Mammary epithelial cell (primary cell): ENCODE measurements at places on chromosomes 1 and 21. TPM values are rescaled to one million over a fixed set of nuclear protein-coding genes. Genes with fewer than 3 reads are reported as not detected.

GRCh38 chr1:24069817-24070216 lies 42.1 kb downstream of the MYOM3 start:
- DNase-seq = peak; percentile 38

DNA sequence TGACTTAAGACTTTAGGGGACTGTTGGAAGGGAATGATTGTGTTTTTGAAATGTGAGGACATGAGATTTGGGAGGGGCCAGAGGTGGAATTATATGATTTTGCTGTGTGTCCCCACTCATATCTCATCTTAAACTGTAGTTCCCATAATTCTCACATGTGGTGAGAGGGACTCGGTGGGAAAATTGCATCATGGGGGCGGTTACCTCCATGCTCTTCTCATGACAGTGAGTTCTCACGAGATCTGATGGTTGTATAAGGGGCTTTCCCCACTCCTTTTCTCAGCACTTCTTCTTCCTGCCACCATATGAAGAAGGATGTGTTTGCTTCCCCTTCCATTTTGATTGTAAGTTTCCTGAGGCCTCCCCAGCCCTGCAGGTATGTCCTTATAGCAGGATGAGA lies 35.0 kb upstream of the SCAF4 start:
- no peak for DNase-seq

The CFHR1 gene
- polyA plus RNA-seq = not detected

DNA sequence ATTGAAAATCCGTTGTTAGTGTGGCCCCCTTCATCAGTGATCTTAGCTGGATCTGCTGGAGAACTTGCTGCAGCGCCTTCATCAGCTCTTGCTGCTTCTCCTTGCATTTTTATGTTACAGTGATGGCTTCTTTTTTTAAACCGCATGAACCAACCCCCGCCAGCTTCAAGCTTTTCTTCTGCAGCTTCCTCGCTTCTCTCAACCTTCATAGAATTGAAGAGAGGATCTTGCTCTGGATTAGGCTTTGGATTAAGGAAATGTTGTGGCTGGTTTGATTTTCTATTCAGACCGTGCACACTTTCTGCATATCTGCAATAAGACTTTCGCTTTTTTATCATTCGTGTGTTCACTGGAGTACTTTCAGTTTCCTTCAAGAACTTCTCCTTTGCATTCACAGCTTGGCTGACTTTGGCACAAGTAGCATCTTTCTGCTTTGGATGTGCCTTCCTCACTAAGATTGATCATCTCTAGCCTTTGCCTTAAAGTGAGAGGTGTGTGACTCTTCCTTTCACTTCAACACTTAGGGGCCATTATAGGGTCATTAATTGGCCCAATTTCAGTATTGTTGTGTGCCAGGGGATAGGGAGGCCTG lies 13.1 kb downstream of the RNF187 start:
- DNase-seq = no peak

DNA sequence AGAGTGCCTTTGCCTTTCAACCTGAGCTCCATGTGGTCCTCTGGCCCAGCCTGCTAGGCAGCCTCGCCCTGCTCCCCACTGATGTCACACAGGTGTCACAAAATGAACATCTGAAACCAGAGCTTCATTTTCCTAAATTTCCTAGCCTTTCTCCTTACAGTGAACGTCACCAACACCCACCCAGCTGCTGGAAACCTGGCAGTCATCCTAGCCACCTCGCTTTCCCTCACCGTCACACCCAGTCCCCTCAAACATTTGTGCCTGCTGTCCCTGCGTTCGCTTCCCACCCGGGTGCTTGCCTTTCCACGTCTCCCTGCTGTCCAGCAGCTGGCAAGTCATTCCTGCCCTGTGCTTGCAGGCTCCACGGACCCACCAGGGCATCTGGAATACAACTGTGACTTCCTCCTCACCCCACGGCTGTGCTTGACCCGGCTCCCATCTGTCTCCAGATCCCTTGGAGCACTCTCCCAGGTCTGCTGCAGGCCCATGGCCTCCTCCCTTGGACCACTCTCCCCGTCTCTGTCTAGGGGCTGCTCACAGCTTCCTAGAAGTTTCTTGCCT lies 23.5 kb downstream of the ADARB1 start:
- no peak for DNase-seq

The C1orf87 gene
- polyA plus RNA-seq = not detected

DNA sequence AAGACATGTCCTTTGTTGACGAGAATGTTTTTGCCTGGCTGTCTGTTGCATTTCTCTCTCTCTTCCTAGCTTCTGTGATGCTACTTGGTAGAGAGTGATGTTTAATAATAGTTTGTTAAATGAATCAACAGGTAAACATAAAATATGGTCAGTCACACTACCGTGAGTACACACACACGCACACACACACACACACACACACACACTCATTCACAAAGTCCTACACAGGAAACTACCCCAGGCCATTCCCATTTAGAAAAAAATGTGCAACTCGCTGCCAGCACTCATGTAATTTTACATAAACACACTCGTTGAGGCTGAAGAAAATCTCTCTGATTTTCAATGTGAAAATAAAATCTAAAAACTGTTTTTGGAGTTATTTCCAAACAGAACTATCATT lies 38.7 kb downstream of the RUNX1 start:
- DNase-seq = no peak

DNA sequence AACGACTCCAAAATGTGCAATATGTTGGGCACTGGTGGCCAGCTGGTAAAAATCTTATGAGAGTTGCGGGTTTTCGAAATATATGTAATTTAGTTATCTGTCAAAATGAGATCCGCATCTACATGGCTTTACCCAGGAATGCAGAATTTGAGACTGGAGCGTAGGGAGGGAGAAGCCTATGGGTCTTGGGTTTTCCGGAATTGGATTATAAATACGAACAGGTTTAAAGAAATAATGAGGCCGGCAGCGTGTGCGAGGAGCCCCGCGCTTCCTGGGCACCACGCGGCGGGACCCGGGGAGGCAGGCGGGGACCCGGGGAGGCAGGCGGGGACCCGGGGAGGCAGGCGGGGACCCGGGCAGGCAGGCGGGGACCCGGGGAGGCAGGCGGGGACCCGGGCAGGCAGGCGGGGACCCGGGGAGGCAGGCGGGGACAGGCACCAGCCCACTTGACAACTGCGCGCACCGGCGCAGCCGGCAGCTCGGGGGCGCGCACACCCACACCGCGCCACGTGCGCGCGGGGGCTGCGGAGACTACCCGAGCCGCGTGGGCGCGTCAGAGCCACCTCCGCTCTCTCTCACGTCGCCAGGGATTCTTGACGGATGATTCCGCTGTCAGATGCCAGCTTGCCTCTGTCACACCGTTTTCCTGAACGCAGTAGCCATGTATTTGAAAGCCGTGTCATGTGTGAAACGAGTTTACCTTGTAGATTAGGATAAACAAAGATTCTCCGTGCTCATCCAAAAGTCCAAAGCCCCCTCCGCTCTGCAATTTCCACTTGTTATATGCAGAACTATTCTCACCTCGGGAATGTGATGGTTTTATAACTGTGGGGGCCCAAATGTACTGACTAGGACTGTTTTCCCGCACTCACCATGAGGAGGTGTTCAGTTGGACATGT lies 54.3 kb upstream of the HNRNPU start:
- peak; percentile 12 for DNase-seq

DNA sequence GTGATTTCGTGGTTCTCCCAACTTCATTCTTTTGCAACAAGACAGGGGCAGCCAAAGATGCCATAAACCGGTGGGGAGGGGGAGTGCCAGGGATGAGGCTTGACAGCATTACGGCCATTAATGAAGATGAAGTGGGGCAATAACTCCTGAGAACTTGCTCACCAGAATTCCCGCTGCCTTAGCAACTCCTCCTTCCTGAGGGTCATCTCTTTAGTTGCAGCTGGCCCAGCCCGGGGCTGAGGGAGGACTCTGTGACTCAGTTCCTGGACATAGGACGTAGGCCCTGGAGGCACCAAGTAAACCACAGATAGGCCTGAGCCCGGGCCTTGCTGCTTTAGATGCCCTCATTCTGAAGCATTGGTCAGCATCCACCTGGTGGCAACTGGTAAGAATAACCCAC lies 330.2 kb downstream of the RRAGC start:
- DNase-seq = no peak

DNA sequence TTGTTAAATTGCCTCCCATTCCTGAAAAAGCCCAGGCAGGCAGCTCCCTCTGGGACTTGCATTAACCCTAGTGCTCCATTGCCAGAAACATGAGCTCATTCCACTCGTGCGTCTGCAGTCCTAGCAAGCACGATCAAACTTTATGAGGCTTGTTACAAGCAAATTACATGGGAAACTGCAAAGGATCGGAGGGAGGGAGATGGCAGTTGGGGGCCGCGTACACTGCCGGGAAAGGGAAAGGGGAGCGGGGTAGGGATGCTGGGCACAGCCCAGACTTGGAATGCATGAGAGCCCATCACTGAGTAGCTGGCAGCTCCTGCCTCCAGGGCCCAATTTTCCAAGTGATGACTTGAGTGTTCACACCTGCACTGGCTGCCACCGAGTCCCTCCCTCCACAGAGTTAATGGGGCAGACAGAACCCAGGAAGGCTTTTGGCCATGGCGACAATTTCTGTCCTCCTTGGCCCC lies 169.9 kb downstream of the BRINP2 start:
- DNase-seq = no peak

The INAVA gene
- polyA plus RNA-seq = 11.4 TPM

The HTR6 gene
- not detected for polyA plus RNA-seq

GRCh38 chr1:53868565-53868964 lies 21.0 kb downstream of the YIPF1 start:
- DNase-seq = no peak

GRCh38 chr1:157403608-157404007 lies 148.7 kb downstream of the FCRL5 start:
- DNase-seq = no peak

The CLDN17 gene
- not detected for polyA plus RNA-seq

The SLC45A3 gene
- polyA plus RNA-seq = 3.3 TPM

DNA sequence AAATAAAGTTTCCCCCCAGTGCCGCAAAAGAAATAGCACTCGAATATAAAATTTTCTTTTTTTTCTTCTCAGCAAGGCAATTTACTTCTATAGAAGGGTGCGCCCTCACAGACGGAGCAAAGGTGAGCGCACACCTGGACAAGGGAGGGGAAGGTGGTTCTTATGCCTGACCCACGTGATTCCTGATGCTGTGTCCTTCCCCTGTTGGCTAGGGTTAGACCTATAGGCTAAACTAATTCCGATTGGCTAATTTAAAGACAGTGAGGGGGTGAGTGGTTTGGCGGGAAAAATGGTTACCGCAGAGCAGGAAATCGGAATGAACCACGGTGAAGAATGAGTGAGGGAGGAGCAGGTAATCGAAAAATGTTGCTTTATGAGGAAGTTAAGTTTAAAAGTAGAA lies 607 bp upstream of the FAAH start:
- no peak for DNase-seq

The ASCL5 gene
- not detected for polyA plus RNA-seq

DNA sequence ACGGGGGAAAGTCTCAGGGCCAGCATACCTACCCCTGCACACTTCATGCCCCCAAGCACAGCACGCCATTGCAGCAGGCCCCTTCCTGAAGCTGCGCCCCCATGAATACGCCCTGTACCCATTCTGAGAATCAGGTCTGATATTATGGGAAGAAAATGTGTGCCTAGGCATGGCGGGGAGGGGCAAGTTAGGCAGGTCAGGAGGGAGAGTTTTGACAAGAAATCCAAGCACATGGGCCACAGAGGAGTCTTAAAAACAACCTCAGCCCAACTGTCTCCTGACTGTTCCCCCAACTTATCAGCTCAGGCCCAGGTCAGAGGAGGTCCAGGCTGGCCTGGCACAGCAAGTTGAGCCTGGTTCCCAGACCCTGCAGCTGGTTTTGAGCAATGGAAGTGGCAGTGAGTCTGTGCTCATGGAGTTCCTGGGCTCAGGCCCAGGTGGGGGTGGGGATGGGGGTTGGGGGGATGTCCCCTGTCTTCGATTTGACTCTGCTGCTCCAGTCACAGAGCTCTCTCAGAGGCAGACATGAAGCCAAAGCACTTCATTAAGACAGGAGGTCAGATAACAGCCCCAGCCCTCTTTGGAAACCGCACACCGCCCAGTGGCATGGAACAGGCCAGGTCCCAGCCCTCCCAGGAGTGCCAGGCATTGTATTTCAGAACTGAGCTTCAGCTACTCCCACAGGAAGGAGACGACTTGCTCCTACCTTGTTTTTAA lies 20.6 kb upstream of the BCAR3 start:
- peak; percentile 75 for DNase-seq

GRCh38 chr1:17016317-17016661 lies 4.6 kb upstream of the ATP13A2 start:
- DNase-seq = peak; percentile 80

DNA sequence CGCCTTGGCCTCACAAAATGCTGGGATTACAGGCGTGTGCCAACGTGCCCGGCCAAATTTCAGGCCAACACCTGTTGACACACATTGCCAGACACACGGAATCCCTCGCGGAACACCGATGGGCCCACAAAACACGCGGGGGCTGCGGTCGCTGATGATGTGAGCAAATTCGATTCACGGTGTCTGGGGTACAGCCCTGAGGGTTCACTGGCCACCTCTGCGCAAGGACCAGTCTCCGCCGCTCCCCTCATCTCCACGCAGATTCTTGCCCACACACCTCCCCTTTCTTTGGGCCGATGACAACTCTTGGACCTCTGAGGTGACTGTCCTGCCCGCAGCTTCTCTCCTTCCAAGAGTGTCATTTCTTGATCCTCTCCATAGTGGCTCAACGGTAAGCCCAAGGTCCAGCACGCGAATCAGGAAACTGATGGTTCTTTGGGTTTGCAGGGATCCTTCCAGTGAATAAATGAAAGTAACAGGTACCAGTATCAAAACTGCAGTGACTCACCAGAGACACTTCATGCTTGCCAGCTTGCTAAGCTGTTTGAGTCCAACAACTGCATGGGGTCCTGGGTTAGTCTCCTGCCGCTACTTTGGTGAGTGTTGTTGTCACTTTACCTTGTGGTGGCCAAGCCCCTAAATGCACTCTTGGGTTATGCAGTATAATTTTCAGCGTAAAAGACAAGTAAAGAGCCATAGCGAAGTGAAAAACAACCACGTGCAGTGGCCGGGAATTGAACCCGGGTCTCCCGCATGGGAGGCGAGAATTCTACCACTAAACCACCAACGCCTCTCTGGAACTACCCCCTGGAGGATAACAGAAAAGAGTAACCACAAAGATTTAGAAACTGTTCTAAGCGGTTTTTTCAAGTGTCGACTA lies 11.0 kb upstream of the RNU1-3 start:
- peak; percentile 62 for DNase-seq

DNA sequence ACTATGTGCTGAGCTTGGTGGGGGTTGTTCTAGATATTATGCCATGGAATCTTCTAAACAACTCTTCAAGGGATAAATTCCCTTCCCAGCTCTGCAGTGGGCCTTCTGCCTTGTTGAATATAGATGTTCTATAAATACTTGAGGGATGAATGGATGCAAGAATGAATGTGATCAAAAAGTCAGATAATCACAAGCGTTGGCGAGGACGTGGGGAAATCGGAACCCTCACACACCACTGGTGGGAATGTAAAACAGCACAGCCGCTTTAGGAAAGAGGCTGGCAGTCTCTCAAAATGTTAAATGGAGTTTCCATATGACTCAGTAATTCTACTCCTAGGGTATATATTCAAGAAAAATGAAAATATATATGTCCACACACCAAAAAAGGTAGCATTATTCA lies 19.0 kb downstream of the SDC3 start:
- no peak for DNase-seq

- DNase-seq = peak; percentile 3
Observed at GRCh38 chr1:103336408-103336807, 189.1 kb upstream of the RNPC3 start.
